Natural killer cell (primary cell): ENCODE measurements at places on chromosomes 7 and 10. TPM values are rescaled to one million over a fixed set of nuclear protein-coding genes. Genes with fewer than 3 reads are reported as not detected.
A peak's percentile ranks its signal among the peaks of the same experiment; 100 is the strongest.

The CCL24 gene
- total RNA-seq, result not detected

DNA sequence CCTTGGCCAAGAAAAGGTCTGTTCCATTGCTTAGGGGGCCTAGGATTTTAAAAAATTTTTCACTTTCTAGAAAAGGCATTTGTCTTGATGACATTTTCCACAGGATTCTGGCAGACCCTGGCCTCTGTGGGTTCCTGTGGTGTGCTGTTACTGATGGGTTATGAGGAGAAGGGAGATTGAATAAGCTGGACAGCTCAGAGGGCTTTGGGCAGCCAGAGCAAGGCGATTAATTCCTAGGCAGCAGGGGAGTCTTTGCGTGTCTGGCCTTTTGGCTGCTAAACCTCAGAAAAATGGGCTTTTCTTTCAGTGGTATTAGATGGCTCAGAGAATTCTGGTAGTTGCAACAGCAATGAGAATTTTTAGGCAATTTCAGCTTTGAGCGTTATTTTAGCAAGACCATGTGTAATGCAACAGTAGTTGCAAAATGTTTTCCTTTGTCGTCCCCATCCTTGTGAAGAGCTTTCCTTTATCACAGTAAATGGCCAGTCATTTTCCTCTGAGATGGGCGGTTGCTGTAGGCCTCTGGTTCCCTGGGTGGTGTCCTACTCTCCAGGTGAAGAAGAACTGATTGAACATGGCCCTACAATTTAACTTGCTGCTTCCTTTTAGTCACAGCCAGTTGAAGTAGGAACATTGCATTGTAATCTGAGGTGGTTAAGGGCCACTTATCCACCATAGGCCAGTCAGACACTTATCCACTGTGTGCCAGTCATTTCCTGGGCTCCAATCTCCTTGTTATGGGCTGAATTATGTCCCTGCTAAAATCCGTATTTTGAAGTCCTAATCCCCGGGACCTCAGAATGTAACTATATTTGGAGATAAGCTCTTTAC is 43.2 kb downstream of the SH2D4B start:
- no peaks in the 10 kb centered on the region for H3K36me3 ChIP-seq
- H3K27ac ChIP-seq, result no peak overlapping the region
- peaks cover 8% of the 10 kb centered on the region for H3K4me1 ChIP-seq
- no peaks in the 10 kb centered on the region for H3K27me3 ChIP-seq
- no peak overlapping the region for H3K4me3 ChIP-seq
- DNase-seq, result no peak

GRCh38 chr10:116465546-116465945 is 37.9 kb downstream of the PNLIPRP3 start:
- no peak overlapping the region for H3K4me3 ChIP-seq
- H3K36me3 ChIP-seq, result no peaks in the 10 kb centered on the region
- no peak overlapping the region for H3K27ac ChIP-seq
- no peak for DNase-seq

- no peaks in the 10 kb centered on the region for H3K4me1 ChIP-seq
- H3K4me3 ChIP-seq, result no peak overlapping the region
- no peak overlapping the region for H3K27ac ChIP-seq
- DNase-seq, result no peak
Measured at GRCh38 chr7:99094401-99094800, 49.5 kb downstream of the SMURF1 start.

The DYDC2 gene
- not detected for total RNA-seq

GRCh38 chr10:131450216-131450765 is 138.8 kb upstream of the TCERG1L start:
- H3K4me1 ChIP-seq, result peaks cover 7% of the 10 kb centered on the region
- no peak overlapping the region for H3K27ac ChIP-seq
- no peaks in the 10 kb centered on the region for H3K36me3 ChIP-seq
- DNase-seq, result no peak
- H3K4me3 ChIP-seq, result no peak overlapping the region

The UNCX gene
- not detected for total RNA-seq

DNA sequence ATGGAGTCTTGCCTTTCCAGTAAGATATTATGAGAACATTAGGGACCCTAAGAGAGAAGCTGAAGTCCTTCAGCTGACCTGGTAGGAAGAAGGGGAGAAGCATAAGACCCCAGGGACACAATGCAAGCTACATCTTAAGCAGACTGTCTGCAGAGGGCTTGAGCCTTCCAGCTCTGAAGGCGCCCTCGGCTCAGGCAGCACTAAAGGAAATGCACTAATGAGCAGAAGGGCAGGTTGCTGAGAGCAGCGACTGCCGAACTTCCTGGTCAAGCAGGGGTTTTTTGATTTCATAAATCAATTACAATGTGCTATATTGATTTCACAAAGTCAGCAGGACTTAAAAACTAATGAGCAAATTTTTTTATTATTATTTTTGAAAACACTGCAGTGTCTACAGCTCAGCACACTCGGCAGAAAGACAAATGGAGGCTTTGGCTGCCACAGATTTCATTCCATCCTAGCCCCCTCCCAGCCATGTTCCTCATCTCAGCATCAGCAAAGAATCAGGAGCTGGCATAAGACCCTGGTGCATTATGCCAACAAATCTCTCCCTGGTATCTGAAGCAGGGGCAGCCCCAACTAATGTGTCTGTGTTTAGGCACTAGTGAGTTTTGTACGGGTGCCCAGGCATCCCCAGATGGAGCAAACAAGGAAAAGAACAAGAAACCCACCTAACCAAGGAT is 57.1 kb downstream of the LRRTM3 start:
- no peak for DNase-seq
- no peaks in the 10 kb centered on the region for H3K4me1 ChIP-seq
- H3K36me3 ChIP-seq, result no peaks in the 10 kb centered on the region
- H3K27ac ChIP-seq, result no peak overlapping the region

GRCh38 chr7:116610210-116610609 is 61.8 kb upstream of the MET start:
- H3K36me3 ChIP-seq, result no peaks in the 10 kb centered on the region
- H3K27me3 ChIP-seq, result no peaks in the 10 kb centered on the region
- H3K4me1 ChIP-seq, result no peaks in the 10 kb centered on the region
- no peak for DNase-seq
- no peak overlapping the region for H3K4me3 ChIP-seq
- no peak overlapping the region for H3K27ac ChIP-seq

The LRRC4 gene
- 0.79 TPM for total RNA-seq

- H3K27ac ChIP-seq, result no peak overlapping the region
- peaks cover 34% of the 10 kb centered on the region for H3K36me3 ChIP-seq
- H3K27me3 ChIP-seq, result no peaks in the 10 kb centered on the region
- H3K4me1 ChIP-seq, result no peaks in the 10 kb centered on the region
- no peak overlapping the region for H3K4me3 ChIP-seq
Measured at GRCh38 chr10:63156236-63156635, 23.1 kb downstream of the NRBF2 start.

DNA sequence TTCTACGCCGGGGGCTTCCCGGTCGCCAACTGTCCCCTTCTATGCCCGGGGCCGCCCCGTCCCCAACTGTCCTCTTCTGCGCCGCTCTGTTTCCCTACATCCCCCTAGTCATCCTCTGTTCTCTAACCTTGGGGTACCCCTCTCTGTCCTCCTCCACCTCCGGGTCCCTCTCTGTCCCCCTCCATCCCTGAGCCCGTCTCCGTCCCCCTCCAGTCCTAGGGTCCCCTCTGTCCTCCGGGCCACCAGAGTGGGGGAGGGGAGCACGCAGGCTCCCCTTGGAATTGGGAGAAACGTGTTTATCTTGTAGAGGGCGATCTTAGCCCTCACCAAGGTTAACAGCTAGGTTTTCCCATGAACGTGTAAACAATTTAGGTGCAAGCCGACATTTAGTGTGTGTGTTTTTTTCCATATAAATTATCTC is 852 bp upstream of the KLF6 start:
- peaks cover 16% of the 10 kb centered on the region for H3K4me1 ChIP-seq
- peaks cover 12% of the 10 kb centered on the region for H3K36me3 ChIP-seq
- no peaks in the 10 kb centered on the region for H3K27me3 ChIP-seq
- H3K27ac ChIP-seq, result peak overlapping the region; percentile 93
- H3K4me3 ChIP-seq, result peak overlapping the region; percentile 54

GRCh38 chr7:42137941-42138340 is 99.1 kb downstream of the GLI3 start:
- no peak overlapping the region for H3K4me3 ChIP-seq
- no peaks in the 10 kb centered on the region for H3K36me3 ChIP-seq
- H3K27ac ChIP-seq, result no peak overlapping the region
- no peaks in the 10 kb centered on the region for H3K27me3 ChIP-seq

DNA sequence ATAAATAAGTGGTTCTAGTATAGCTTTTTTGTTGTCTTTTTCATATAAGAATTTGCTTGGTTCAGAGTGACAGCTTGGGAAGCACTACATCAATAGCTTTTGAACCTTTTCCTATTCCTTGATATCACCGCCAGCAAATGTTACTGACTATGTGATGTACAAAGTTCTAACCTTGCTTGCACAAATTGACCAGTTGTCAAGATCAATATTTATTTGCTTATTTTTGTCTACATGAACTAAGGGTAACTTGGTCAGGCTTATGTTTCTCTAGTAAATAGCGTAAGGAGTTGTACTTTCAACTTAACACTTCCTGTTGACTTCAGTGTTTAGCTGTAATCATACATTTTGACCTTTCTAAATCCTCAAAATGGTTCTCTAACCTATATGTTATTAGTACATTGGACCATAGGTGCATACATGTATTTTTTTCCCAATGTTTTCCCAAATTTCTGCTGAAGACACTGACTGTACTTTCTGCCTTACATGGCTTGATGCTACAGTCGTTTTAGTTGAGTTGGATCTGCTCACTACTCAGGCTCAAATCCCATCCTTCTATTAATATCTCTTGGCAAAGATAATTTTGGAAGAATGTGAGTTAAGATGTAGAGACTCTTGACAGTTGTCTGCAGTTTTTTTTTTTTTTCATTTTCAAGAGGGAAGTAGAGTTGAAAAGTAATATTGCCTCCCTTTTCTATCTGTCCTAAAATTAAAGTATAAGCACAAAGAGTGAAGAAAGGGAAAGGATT is 239.1 kb upstream of the KAT6B start:
- no peak for DNase-seq
- H3K36me3 ChIP-seq, result no peaks in the 10 kb centered on the region
- H3K27ac ChIP-seq, result peak overlapping the region; percentile 40

The DRGX gene
- not detected for total RNA-seq

GRCh38 chr10:133325440-133326222 is 11.1 kb downstream of the CALY start:
- peaks cover 22% of the 10 kb centered on the region for H3K4me1 ChIP-seq
- peak; percentile 54 for DNase-seq
- H3K27me3 ChIP-seq, result peaks cover 41% of the 10 kb centered on the region
- no peak overlapping the region for H3K4me3 ChIP-seq
- no peaks in the 10 kb centered on the region for H3K36me3 ChIP-seq

DNA sequence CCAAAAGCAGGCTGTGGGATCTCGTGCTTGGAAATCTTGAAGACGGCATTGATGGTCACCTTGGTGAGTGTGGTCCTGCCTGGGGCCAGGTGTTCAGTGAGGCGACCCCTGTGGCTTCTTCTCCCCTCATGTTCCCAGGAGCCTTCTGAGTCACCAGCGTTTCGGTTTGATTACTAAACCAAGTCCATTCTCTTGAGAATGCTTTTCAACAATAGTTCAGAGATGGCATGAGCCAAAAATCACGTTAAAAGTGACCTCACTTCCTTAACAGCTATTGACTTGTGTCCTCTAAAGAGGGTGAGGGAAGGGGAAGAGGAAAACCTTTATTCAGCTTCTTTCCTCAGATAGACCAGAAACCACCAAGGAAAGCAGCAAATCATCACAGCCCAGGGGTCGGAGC is 315.2 kb downstream of the GATA3 start:
- H3K4me1 ChIP-seq, result peaks cover 9% of the 10 kb centered on the region
- DNase-seq, result no peak

The LIPJ gene
- total RNA-seq, result not detected

- no peaks in the 10 kb centered on the region for H3K27me3 ChIP-seq
- no peak overlapping the region for H3K4me3 ChIP-seq
- H3K36me3 ChIP-seq, result peaks cover 8% of the 10 kb centered on the region
- H3K27ac ChIP-seq, result no peak overlapping the region
- no peak for DNase-seq
- no peaks in the 10 kb centered on the region for H3K4me1 ChIP-seq
Measured at GRCh38 chr7:87330316-87330715, 15.1 kb upstream of the CROT start.

The SLC39A12 gene
- total RNA-seq, result not detected

The ZNF273 gene
- 4.2 TPM for total RNA-seq

GRCh38 chr7:111827863-111828504 is 265.7 kb upstream of the IMMP2L start:
- H3K4me3 ChIP-seq, result no peak overlapping the region
- no peak overlapping the region for H3K27ac ChIP-seq
- H3K4me1 ChIP-seq, result no peaks in the 10 kb centered on the region
- no peak for DNase-seq

DNA sequence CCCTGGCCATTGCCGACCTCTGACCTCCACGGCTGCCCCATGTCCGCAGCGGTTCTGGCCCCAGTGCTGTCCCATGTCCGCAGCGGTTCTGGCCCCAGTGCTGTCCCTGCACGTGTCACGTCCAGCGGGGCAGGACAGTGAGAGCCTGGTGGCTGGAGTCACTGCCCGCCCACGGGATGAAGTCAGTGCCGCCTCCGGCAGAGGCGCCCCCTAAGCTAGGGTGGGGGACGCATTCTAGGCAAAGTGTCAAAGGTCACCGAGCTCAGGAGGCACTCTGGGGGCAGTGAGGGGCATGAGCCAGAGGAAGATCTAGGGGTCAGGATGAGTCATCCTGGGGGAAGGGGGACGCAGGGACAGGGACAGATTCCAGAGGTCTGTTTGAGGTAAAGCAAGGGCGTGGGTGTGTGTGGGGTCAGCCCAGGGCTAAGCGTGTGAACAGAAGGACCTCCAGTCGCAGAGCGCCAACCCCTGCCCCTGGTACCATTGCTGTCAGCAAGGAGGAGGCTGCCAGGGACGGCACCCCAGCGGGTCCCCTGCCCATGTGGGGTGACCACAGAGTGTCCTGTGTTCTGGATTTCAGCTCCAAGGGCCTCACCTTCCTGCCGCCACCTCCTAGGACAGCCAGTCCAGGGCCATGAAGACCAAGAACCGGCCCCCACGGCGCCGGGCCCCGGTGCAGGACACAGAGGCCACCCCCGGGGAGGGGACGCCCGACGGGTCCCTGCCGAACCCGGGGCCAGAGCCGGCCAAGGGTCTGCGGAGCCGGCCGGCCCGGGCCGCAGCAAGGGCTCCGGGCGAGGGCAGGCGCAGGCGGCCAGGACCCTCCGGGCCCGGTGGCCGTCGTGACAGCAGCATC is 665 bp downstream of the BHLHA15 start:
- H3K36me3 ChIP-seq, result peaks cover 4% of the 10 kb centered on the region
- no peak for DNase-seq
- peaks cover 6% of the 10 kb centered on the region for H3K27me3 ChIP-seq
- H3K4me1 ChIP-seq, result peaks cover 10% of the 10 kb centered on the region
- H3K4me3 ChIP-seq, result no peak overlapping the region
- no peak overlapping the region for H3K27ac ChIP-seq

The MMP21 gene
- total RNA-seq, result 0.35 TPM

- no peaks in the 10 kb centered on the region for H3K27me3 ChIP-seq
- H3K36me3 ChIP-seq, result peaks cover 50% of the 10 kb centered on the region
- no peaks in the 10 kb centered on the region for H3K4me1 ChIP-seq
- H3K27ac ChIP-seq, result no peak overlapping the region
- no peak overlapping the region for H3K4me3 ChIP-seq
- no peak for DNase-seq
Measured at GRCh38 chr10:7362471-7362870, 48.4 kb downstream of the SFMBT2 start.

The CYTH3 gene
- 13.6 TPM for total RNA-seq

- H3K36me3 ChIP-seq, result no peaks in the 10 kb centered on the region
- peaks cover 33% of the 10 kb centered on the region for H3K4me1 ChIP-seq
- H3K4me3 ChIP-seq, result peak overlapping the region; percentile 19
- H3K27ac ChIP-seq, result peak overlapping the region; percentile 81
- DNase-seq, result peak; percentile 21
Measured at GRCh38 chr10:6542999-6543430, 37.1 kb downstream of the PRKCQ start.
